ENCODE measurements at places on chromosomes 7 and 10.

- DNase-seq: no peak
These were observed 526.1 kb downstream of the LRMDA start for GRCh38 chr10:75957314-75958120.

- no peak for DNase-seq
These were observed 26.8 kb upstream of the CABCOCO1 start for GRCh38 chr10:61635932-61636331.

GRCh38 chr7:2802504-2803341, 41.4 kb downstream of the GNA12 start:
- no peak for DNase-seq

GRCh38 chr10:125160856-125161706, 718 bp upstream of the CTBP2 start:
- DNase-seq: peak; percentile 14

GRCh38 chr10:19828278-19829049, 12.2 kb downstream of the PLXDC2 start:
- DNase-seq: no peak

DNA sequence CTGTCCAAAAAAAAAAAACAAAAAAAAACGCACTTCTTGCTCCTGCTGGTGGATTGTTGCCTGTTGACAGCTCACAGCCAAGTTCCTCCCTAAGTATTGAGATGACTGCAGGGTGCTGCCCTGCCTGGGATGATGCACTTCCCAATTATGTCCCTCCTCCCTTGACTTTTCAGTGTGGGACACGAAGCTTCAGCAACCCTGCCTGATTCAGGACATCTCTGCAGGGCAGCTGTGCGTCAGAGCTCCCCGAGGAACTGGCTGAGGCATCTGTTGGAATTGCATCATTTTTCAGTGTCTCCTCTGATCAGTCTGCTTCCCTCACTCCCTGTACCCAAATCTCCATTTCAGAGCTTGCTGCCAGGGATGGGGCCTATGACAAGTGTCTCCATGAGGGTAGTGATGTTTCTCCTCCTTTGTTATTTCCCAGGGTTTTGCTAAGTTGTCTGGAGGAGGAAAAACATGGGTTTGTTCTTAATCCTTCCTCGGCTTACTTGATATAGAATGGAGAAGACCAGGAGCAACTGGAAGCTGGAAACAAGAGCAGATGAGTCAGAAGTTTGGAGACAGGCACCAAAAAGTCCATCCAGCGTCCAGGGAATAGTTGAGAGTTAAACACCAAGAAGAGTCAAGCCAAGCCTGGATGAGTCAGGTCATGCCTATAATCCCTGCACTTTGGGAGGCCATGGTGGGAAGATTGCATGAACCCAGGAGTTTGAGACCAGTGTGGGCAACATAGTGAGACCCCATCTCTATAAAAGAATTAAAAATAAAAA, 355.1 kb downstream of the GALNT17 start:
- no peak for DNase-seq

GRCh38 chr7:100428199-100428966, at the start of gene ZCWPW1:
ZCWPW1 (minus strand) TSS chr7:100428703; CDS start chr7:100420649, 8,054 bp downstream.
- DNase-seq: peak; percentile 95

- DNase-seq: no peak
These were observed 337.6 kb downstream of the FRMD4A start for GRCh38 chr10:13993169-13993568.

- no peak for DNase-seq
These were observed 438.9 kb upstream of the PODXL start for GRCh38 chr7:131995324-131995723.

- DNase-seq: no peak
These were observed 8.0 kb downstream of the ZNF518A start for GRCh38 chr10:96138102-96138501.

DNA sequence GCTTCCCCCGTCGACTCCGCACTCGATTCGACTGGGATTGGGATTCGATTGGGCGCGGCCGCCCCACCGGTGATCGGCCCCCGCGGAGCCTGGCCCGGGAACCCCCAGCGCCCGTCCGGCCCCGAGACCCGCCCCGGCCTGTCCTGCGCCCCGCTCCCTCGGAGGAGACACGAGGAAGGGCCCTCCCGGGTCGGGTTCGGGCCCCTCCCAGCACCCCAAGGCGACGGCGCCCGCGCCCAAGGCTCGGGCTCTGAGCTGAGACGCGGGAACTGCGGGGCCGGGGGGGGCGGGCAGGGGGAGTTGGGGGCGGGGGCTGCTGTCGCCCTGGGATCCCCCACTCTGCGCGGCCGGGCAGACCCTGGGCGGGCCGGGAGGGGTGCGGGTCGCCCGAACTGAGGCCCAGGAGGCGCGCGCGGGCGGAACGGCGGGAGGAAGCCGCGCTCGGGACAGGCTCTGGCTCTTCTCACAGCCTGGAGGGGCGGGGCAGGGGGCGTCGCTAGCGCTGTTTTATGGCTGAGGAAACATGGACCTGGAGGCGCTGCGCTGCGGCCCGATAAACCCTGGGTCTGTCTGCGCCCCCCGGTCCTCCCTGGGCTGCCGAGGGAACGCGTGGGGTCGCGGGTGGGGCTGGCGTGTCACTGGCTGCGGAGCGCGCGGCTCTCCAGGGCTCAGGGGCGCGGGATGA, 1.7 kb upstream of the NKX6-2 start:
- DNase-seq: no peak

All from activated naive CD4-positive, alpha-beta T cell treated with Interleukin-2 at 50 U/mL for 16 hours (primary cell).